ENCODE measurements at places on chromosomes 11 and 22. TPM values are rescaled to one million over a fixed set of nuclear protein-coding genes. Genes with fewer than 3 reads are reported as not detected.

The RASL10A gene
- under 0.01 TPM for total RNA-seq

The HEPN1 gene
- not detected for total RNA-seq

The TRIM66 gene
- 1.6 TPM for total RNA-seq

The CNTN5 gene
- 10.4 TPM for total RNA-seq

The BDNF gene
- 1.0 TPM for total RNA-seq

The GLYAT gene
- total RNA-seq, result not detected

The UEVLD gene
- 12.0 TPM for total RNA-seq

The ALG8 gene
- total RNA-seq, result 57.4 TPM

The GAS2L1 gene
- 3.1 TPM for total RNA-seq

The MUC5B gene
- not detected for total RNA-seq

The TMEM138 gene
- 18.8 TPM for total RNA-seq

The TESMIN gene
- total RNA-seq, result not detected

The CUL5 gene
- total RNA-seq, result 36.0 TPM

The CCDC188 gene
- total RNA-seq, result not detected

The ART1 gene
- 2.1 TPM for total RNA-seq

The OR8D4 gene
- under 0.01 TPM for total RNA-seq

The NXPE2 gene
- total RNA-seq, result 0.52 TPM

The TSPO gene
- total RNA-seq, result 69.4 TPM

The ARRB1 gene
- total RNA-seq, result 30.3 TPM

The NXPE1 gene
- not detected for total RNA-seq

The EIF3L gene
- total RNA-seq, result 706 TPM

The NAV2 gene
- 43.3 TPM for total RNA-seq

The GGTLC3 gene
- total RNA-seq, result not detected

The PRDM11 gene
- total RNA-seq, result 9.4 TPM

The MMP7 gene
- total RNA-seq, result not detected

The OR5AL1 gene
- total RNA-seq, result not detected

The MYBPC3 gene
- 1.6 TPM for total RNA-seq

The SCGB1C1 gene
- not detected for total RNA-seq

The SLC22A25 gene
- total RNA-seq, result not detected

The IL18 gene
- 0.52 TPM for total RNA-seq

The OR5AR1 gene
- total RNA-seq, result not detected

The C22orf31 gene
- total RNA-seq, result 1.6 TPM

The SMC1B gene
- under 0.01 TPM for total RNA-seq

The TBX1 gene
- 4.2 TPM for total RNA-seq

The MN1 gene
- 2.6 TPM for total RNA-seq

Data from skeletal muscle tissue (tissue), 5 donors.